ENCODE measurements at places on chromosomes 5 and 9.

DNA sequence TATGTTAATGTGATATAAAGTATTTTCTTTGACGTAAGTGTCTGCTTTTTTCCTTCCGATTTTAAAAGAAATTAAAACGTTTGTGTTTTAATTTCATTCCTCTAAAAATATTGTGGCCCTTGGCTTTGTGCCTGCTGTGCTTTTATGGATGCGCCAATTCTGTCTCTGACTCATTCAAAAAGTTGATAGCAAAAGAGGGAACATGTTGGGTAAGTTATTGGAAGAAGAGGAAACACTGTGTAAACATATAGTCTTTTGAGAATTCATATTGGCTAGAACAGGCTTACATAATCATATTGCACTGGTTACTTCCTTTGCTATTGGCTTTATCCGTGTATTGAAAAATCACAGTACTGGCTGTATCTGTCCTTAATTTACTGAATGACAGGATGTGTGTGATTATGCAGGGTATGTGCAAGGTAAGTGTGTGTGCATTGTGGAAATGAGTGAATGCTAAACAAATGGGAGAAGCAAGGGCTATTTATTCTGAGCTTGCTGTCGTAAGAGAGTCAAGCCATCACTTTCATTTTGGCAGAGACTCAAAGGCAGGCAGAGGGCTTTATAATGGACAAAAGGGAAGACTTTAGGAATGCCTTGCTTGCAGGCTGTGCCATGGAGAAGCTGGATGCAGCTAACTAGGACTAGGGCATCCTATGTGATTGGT is 67.8 kb downstream of the SGCD start:
- DNase-seq = no peak

GRCh38 chr9:129143031-129143927 is 32.1 kb downstream of the PTPA start:
- DNase-seq = peak; percentile 68

- DNase-seq = no peak
These were observed 19.1 kb upstream of the JADE2 start for GRCh38 chr5:134506054-134507039.

DNA sequence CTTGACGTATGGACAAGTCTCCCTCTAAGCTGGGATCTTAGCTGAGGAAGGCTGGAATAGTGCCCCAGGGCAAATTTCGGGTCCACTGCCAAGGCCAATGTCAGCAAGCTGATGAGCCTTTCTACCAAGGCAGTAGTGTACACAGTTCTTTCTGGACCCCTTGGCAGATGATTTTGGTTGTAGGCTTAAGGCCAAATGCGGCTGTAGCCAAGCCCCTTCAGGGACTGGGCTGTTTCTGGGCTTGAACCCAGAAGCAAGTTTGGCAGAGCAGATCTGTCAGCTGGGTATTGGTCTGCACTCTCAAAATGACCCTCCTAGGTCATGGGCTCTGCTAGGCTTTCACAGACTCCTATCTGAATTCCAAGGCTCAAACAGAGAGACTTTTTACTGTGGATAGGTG is 121.6 kb downstream of the ADAMTSL1 start:
- no peak for DNase-seq

DNA sequence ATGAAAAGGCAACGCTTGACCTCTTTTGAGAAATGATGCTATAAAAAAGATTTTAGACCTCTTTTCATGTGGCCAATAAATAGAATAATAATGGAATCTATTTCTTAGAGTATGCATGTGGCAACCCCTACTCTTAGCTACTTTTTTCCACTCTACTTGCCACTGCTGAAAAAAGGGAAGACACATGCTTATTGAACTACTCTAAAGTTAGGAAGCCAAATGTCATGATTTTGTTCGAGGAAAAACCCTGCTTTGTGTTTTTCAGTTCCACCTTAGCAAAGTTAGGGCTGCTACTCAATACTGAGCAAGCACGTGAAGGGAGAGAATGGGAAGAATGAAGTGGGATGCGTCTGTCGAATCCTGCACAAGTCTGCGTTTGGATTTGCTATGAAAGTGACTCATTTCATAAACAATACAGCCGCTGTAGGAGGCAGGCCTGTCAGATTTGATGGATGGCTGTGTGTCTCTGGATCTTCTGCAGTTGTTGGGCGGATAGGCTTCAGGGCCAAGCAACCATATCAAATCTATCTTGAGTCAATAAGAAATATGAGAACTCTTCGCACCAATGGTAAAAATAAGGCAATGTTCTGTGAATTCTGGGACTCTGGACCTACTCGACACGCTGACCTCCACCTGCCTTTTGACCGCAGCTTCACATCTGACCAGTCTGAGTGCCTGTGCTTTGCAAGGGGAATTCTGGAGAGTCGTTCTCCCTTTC is 333.6 kb downstream of the PIK3R1 start:
- no peak for DNase-seq

DNA sequence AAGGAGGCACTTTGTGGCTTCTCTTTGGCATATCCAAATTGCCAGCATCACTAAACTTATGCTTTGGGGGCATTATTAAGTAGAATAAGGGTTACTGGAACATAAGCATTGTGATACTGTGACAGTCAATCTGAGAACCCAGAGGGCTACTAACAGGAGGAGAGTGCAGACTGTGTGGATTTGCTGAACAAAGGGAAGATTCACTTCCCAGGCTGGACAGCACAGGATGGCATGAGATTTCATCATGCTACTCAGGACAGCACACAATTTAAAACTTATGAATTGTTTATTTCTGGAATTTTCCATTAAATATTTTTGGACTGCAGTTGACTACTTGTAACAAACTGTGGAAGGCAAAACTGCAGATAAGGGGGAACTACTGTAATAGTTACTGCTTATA is 212.5 kb downstream of the TMC1 start:
- DNase-seq = no peak

GRCh38 chr5:61702784-61703183 is 370.7 kb downstream of the ZSWIM6 start:
- DNase-seq = no peak

DNA sequence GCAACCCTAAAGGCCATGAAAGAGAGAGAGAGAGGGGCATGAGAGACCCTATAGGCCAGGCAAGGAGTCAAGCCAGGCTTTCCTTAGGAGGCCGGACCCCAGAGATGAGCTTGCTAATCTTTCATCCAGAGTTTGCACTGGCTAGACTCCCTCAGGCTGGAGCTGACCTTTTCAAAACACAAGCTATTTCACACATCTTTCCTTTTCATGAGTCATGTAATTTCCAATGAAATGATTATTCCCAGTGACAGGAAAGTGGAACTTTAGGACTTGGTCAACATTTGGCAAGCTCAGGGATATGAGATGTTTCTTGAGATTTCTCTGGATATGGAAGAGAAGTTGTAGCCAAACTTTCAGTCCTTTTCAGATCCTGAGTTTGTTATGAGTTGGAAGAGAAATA is 117.7 kb downstream of the TARS1 start:
- no peak for DNase-seq

GRCh38 chr9:107928701-107929371 is 439.3 kb upstream of the KLF4 start:
- DNase-seq = no peak

DNA sequence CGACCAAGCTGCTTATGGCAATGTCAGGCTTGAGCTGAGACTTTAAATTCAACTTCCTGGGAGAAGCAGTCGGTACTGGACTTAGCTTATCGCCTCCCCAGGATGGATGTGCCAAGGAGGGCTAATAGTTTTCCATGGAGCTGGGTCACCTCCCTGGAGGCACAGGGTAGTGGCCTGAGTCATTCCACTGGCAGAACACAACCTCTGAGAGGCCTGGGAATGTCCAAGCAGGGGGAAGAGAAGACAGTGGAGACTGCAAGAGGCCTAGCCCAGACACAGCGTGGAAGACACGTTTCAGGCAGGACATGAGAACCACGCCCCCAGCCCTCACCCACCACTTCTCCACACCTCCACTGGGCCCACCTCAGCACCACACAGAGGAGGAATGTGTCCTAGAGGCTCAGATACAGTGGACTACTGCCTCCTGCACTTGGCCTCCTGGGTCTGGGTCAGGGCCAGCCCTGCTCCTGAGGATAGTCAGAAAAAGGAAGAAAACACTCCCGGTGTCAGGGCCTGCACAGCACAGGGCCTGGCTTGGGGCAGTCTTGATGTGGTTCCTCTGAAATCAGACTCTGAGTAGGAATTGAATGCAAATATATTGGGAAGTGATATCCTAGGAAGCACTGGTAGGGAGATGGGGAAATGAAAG is 171.8 kb downstream of the FSTL4 start:
- DNase-seq = no peak
